ENCODE measurements at places on chromosomes 4 and X. TPM values are rescaled to one million over a fixed set of nuclear protein-coding genes. Genes with fewer than 3 reads are reported as not detected.

DNA sequence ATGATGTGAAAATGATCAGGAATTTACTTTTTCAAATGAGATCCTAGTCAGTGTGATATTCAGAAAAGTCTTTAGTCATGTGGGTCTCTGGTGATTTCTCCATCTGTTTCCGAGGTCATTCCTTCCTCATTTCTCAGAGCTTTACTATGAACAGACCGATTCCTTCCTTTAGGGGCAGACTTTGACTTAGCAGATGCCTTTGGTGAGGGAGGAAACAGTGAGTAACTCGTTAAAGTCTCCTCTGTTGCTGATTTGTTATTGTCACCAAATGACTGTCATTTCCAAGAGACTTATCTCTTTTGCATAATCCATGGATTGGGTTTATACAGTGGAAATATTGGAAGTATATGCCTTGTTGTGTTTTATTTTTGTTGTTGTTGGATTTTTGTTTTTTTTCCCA is 76.2 kb upstream of the CD99 start:
- peaks cover 11% of the 10 kb centered on the region for H3K4me1 ChIP-seq
- H3K27ac ChIP-seq: no peak overlapping the region
- no peaks in the 10 kb centered on the region for H3K27me3 ChIP-seq
- no peaks in the 10 kb centered on the region for H3K36me3 ChIP-seq
- DNase-seq: peak; percentile 35

DNA sequence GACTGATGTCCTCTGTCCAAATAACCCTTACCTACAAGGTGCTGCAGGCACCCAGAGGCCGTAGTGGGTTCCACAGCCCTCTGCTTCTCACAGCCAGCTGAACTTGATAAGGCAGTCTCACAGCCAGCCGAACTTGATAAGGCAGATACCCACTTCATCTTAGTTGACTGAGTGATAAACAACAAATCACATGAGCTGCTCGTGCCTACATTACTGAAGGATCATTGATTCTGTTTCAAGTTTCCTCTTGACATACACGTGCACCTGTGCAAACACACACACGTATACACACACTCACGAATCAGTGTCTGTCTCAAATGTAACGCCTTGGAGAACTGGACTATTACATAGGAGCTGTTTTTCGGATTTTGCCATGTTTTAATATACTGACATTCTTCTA is 276.3 kb downstream of the DCTD start:
- H3K27me3 ChIP-seq: no peaks in the 10 kb centered on the region
- no peak overlapping the region for H3K27ac ChIP-seq
- H3K36me3 ChIP-seq: no peaks in the 10 kb centered on the region
- no peak overlapping the region for H3K4me3 ChIP-seq

GRCh38 chr4:161702287-161702686 is 461.5 kb downstream of the FSTL5 start:
- H3K4me1 ChIP-seq: no peaks in the 10 kb centered on the region
- no peak overlapping the region for H3K27ac ChIP-seq
- no peaks in the 10 kb centered on the region for H3K27me3 ChIP-seq
- DNase-seq: peak; percentile 16

FABP2 gene
- total RNA-seq: not detected

DNA sequence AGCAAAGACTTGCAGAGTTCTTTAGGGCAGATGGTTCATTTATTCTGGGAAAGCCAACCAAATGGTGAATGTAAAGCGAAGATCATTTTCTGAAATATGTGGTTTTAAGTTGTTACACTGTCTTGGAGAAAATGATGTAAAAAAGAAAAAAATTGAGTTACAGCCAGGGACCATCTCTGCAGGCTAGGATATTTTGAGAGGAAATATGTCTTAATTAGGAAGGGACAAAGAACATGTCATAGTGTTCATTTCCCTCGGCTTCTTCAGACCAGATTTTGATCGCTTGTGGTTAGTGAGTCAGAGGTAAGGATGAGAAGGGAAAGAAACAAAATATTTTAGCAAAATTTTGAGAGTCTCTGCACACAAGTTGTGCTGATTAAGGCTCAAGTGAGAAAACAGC is 59.0 kb upstream of the C1QTNF7 start:
- no peak overlapping the region for H3K4me3 ChIP-seq
- no peaks in the 10 kb centered on the region for H3K4me1 ChIP-seq
- H3K27ac ChIP-seq: no peak overlapping the region
- no peaks in the 10 kb centered on the region for H3K36me3 ChIP-seq
- DNase-seq: peak; percentile 5

GRCh38 chrX:100625985-100626491 is 10.6 kb downstream of the TSPAN6 start:
- no peak for DNase-seq
- no peak overlapping the region for H3K4me3 ChIP-seq
- H3K4me1 ChIP-seq: 0 out of 2 replicates have a peak, but pooled peaks cover 4% of the 10 kb centered on the region
- H3K27ac ChIP-seq: no peak overlapping the region
- no peaks in the 10 kb centered on the region for H3K36me3 ChIP-seq

SPANXB1 gene
- 0.33 TPM for total RNA-seq

GRCh38 chr4:2686379-2687265 is 69.5 kb downstream of the TNIP2 start:
- H3K36me3 ChIP-seq: peaks cover 4% of the 10 kb centered on the region
- DNase-seq: no peak
- H3K27ac ChIP-seq: no peak overlapping the region
- no peaks in the 10 kb centered on the region for H3K27me3 ChIP-seq
- no peak overlapping the region for H3K4me3 ChIP-seq

SNCA gene
- 1.2 TPM for total RNA-seq

DNA sequence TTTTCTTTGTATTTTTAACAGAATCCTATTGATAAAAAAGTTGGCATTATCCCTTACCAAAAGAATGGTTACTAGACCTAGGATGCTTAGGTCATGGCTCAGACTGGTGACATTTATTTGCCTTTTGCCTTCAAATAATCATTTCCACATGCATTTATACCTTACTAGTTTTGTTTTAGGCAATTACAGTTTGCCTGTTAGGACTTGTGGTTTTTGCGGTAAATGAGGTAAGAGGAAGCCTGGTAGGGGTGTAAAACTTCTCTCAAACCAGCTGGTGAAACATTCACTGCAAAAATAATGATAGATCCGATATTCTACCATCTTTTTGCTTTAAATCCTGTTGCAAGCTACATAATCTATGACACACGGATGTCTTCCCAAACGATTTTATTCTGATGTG is 12.1 kb downstream of the LAMP2 start:
- DNase-seq: peak; percentile 75
- peak overlapping the region; percentile 42 for H3K4me3 ChIP-seq
- H3K27me3 ChIP-seq: no peaks in the 10 kb centered on the region

GRCh38 chrX:119067023-119067739 is 5.6 kb upstream of the CT47C1 start:
- peak; percentile 82 for DNase-seq
- H3K27me3 ChIP-seq: no peaks in the 10 kb centered on the region
- peaks cover 9% of the 10 kb centered on the region for H3K4me1 ChIP-seq
- H3K36me3 ChIP-seq: no peaks in the 10 kb centered on the region

DNA sequence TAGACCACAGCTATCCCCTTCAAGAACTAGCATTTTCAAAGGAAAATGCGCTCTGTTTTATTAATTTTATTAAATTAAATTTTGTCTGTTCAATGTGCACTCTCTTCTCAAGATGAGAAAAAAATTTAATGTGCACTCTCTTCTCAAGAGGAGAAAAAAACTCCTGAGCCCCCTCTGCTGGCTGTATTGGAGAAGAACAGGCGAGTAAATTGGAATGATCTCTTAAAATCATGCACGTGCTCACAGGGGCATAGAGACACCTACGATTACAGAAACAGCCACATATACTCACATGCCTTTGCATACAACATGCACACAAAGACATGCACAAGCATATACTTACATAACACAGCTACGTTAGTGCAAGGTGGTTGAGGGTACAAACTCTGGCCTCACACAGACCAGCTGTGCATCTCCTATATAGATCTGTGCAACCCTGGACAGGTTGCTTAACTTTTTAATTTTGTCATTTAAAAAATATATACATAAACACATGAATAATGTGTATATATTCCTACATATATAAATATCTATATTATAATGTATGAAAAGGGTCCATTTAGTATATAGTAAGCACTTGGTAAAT is 176.2 kb upstream of the CXorf66 start:
- H3K36me3 ChIP-seq: no peaks in the 10 kb centered on the region
- DNase-seq: peak; percentile 54
- no peaks in the 10 kb centered on the region for H3K27me3 ChIP-seq

PRRG1 gene
- 10.8 TPM for total RNA-seq

DNA sequence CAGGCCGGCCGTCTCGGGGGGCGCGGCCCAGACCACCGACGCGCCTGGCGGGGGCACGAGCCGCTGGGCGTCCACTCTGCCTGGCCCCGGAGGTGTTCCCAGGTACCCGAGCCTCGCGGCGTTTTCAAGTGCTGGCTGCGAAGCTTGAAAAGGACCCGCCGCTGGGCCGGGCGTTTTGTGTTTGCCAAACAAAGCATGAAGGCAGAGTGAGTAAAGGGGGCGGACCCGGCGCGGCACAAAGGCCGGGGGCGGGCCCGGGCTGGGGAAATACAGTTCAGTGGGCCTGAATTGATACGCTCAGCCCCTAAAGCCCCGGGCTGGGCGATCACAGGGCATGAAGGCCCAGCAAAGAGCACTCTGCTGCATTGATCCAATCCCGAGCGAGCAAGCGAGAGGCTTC is 65.4 kb downstream of the SOX3 start:
- H3K27me3 ChIP-seq: no peaks in the 10 kb centered on the region
- no peaks in the 10 kb centered on the region for H3K36me3 ChIP-seq
- no peak overlapping the region for H3K27ac ChIP-seq

GPC4 gene
- total RNA-seq: 6.4 TPM

GRCh38 chrX:119399772-119400101 is 601 bp downstream of the SLC25A43 start:
- H3K27me3 ChIP-seq: no peaks in the 10 kb centered on the region
- no peak for DNase-seq
- peak overlapping the region; percentile 52 for H3K27ac ChIP-seq
- H3K4me3 ChIP-seq: peak overlapping the region; percentile 91

GRCh38 chrX:72023071-72023470 is 108.6 kb downstream of the RTL5 start:
- H3K36me3 ChIP-seq: no peaks in the 10 kb centered on the region
- no peak for DNase-seq
- H3K4me1 ChIP-seq: peaks cover 23% of the 10 kb centered on the region
- H3K27me3 ChIP-seq: no peaks in the 10 kb centered on the region

SYTL4 gene
- total RNA-seq: 3.2 TPM

- no peaks in the 10 kb centered on the region for H3K36me3 ChIP-seq
- no peak overlapping the region for H3K4me3 ChIP-seq
- H3K27me3 ChIP-seq: no peaks in the 10 kb centered on the region
- H3K27ac ChIP-seq: no peak overlapping the region
- DNase-seq: no peak
Measured at GRCh38 chrX:110257889-110258288, 60.0 kb downstream of the AMMECR1 start.

- H3K36me3 ChIP-seq: peaks cover 11% of the 10 kb centered on the region
- H3K27me3 ChIP-seq: no peaks in the 10 kb centered on the region
- peak overlapping the region; percentile 78 for H3K4me3 ChIP-seq
- H3K27ac ChIP-seq: peak overlapping the region; percentile 45
- DNase-seq: peak; percentile 21
- H3K4me1 ChIP-seq: peaks cover 12% of the 10 kb centered on the region
Measured at GRCh38 chr4:77158487-77158861, 1.5 kb downstream of the CCNG2 start.

DNA sequence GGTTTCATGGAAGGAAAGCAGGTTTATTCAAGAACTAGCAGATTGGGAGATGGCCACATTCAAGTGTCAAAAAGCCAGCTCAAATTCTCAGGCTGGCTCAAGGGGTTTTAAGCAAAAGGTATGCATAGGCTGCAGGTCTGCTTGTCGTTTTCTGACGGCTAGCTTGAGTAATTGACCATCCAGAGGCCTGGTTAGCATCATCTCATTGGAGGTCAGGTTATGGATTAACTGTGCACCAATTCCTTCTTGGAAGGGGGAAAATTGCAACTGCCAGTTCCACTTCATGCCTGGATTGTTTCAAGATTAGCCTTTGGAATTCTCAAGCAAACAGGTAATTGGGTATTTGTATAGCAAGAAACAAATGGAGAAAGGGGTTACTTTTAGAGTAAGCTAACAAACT is 62.1 kb downstream of the FUNDC1 start:
- no peak overlapping the region for H3K4me3 ChIP-seq
- DNase-seq: peak; percentile 6
- H3K27ac ChIP-seq: no peak overlapping the region
- H3K4me1 ChIP-seq: peaks cover 10% of the 10 kb centered on the region
- no peaks in the 10 kb centered on the region for H3K27me3 ChIP-seq

- peaks cover 9% of the 10 kb centered on the region for H3K4me1 ChIP-seq
- no peak overlapping the region for H3K27ac ChIP-seq
- peak overlapping the region; percentile 85 for H3K4me3 ChIP-seq
- no peaks in the 10 kb centered on the region for H3K27me3 ChIP-seq
- H3K36me3 ChIP-seq: no peaks in the 10 kb centered on the region
Measured at GRCh38 chr4:152938237-152938947, 2.3 kb downstream of the FHDC1 start.

DNA sequence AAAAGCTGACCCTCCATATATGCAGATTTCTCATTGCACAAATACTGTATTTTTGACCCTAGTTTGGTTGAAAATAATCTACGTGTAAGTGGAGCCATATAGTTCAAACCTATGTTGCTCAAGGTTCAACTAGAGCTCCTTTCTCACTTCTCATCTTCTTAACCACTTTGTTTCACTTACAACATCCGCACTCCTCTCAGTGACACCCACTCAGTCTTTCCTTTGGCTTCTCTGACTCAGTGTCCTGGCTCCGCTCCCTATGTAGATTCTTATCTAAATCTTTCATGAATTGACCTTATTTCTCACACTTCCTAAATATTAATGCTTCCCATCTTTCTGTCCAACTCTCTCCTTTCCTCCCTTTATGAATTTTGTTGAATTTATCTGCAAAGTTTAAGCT is 32.9 kb upstream of the DKK2 start:
- H3K27me3 ChIP-seq: peaks cover 5% of the 10 kb centered on the region
- peak; percentile 7 for DNase-seq
- H3K4me1 ChIP-seq: no peaks in the 10 kb centered on the region
- no peak overlapping the region for H3K27ac ChIP-seq

- no peaks in the 10 kb centered on the region for H3K27me3 ChIP-seq
- no peaks in the 10 kb centered on the region for H3K36me3 ChIP-seq
- H3K27ac ChIP-seq: no peak overlapping the region
- H3K4me1 ChIP-seq: no peaks in the 10 kb centered on the region
- DNase-seq: no peak
Measured at GRCh38 chr4:10640561-10641201, 43.9 kb downstream of the CLNK start.

- no peak for DNase-seq
- H3K4me3 ChIP-seq: no peak overlapping the region
- no peaks in the 10 kb centered on the region for H3K27me3 ChIP-seq
Measured at GRCh38 chr4:33924811-33925210, 2319.5 kb downstream of the ARAP2 start.

- peak; percentile 68 for DNase-seq
- no peaks in the 10 kb centered on the region for H3K36me3 ChIP-seq
- H3K4me3 ChIP-seq: no peak overlapping the region
- peaks cover 18% of the 10 kb centered on the region for H3K4me1 ChIP-seq
- peak overlapping the region; percentile 81 for H3K27ac ChIP-seq
Measured at GRCh38 chr4:31334086-31334910, 614.1 kb downstream of the PCDH7 start.

GRCh38 chrX:68045008-68045577 is 388.2 kb downstream of the OPHN1 start:
- no peak for DNase-seq
- H3K27me3 ChIP-seq: no peaks in the 10 kb centered on the region
- no peak overlapping the region for H3K27ac ChIP-seq
- H3K4me1 ChIP-seq: no peaks in the 10 kb centered on the region
- no peak overlapping the region for H3K4me3 ChIP-seq

Data from PC-3 (cell line).